Daoy (cell line): ENCODE measurements at places on chromosomes 6 and 20. TPM values are rescaled to one million over a fixed set of nuclear protein-coding genes. Genes with fewer than 3 reads are reported as not detected.

MTFR2 gene
- total RNA-seq: 10.1 and 26.0 TPM in 2 replicates

- DNase-seq: peak; percentile 69
Observed at GRCh38 chr6:165834613-165835259, 171.7 kb upstream of the PDE10A start.

DNA sequence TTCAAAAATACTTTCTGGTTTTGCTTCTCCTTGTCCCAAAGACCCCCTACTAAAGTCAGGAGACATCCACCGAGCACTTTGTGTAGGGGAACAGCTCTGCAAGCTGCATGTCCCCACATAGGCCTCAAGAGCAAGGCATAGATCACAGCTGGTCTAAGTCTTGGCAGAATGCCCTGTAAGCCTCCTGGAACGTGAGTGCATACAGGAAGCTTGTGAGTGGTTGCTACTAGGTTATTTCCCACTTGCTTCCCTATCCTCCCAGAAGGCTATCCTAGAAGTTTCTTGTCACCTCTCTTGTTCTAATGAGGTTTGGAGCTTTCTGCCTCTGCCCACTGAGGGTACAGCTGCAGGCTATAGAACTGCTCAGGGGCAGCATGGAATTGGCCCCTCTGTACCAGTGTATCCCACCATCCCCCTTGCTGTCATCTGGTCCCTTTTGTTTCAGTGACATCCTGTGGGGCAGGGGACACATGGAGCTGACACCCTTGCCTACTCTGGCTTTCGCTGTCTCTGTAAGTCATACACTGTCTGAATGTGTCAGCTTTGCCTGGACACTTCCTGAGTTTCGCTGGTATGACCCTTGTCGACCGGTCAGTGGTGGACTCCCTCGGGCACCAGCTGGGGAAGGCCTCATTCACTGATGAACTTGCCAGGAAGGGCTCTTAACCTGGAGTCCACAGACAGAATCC is 35.6 kb upstream of the KCNK16 start:
- DNase-seq: peak; percentile 65

DNA sequence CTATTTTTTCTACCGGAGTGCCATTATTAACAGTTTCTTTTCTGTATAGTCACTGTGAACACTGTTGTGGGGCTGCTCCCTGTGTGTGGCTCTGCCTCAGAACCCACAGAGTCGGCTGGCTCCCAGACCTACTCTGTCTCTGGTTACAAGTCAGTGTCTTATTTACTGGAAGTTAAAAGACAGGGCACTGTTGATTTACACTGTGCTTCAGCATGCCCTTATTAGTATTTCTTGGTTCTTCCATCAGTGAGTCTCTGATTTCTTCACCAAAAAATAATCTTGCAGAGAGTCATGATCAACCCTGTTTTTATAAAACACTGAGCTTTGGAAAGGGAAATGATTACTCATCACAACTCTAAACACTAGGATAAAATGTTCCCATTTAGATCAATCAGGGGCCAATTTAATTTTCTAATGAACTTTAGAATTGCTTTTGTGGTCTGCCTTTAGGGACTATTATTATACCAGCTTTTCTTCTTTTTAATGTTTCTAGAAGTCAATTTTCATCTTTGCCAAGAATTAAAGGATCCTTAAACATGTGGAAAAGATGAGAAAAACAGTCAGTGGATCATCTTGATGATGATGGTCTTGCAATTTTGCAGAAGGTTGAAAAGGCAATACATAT is 92.6 kb downstream of the UTRN start:
- DNase-seq: no peak

GRCh38 chr6:22367346-22367745 is 70.5 kb upstream of the PRL start:
- DNase-seq: no peak

- no peak for DNase-seq
Observed at GRCh38 chr6:43992783-43993644, 134.2 kb downstream of the MRPL14 start.

LY6G5C gene
- total RNA-seq: 1.8 TPM in 1 of 2 replicates, not detected in the other

DNA sequence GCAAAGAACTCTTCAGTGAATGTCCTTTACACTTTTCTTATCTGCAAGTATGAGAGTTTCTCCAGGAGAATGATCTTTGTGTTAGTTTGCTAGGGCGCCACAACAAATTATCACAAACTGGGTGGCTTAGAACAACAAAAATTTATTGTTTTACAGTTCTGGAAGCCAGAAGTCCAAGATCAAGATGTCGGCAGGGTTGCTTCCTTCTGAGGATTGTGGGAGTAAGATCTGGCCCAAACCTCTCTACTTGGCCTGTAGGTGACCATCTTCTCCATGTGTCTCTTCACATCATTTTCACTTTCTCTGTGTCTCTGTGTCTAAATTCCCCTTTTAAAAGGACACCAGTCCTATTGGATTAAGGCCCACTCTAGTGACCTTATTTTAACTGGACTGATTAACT is 103.0 kb downstream of the ADTRP start:
- DNase-seq: peak; percentile 42

DNA sequence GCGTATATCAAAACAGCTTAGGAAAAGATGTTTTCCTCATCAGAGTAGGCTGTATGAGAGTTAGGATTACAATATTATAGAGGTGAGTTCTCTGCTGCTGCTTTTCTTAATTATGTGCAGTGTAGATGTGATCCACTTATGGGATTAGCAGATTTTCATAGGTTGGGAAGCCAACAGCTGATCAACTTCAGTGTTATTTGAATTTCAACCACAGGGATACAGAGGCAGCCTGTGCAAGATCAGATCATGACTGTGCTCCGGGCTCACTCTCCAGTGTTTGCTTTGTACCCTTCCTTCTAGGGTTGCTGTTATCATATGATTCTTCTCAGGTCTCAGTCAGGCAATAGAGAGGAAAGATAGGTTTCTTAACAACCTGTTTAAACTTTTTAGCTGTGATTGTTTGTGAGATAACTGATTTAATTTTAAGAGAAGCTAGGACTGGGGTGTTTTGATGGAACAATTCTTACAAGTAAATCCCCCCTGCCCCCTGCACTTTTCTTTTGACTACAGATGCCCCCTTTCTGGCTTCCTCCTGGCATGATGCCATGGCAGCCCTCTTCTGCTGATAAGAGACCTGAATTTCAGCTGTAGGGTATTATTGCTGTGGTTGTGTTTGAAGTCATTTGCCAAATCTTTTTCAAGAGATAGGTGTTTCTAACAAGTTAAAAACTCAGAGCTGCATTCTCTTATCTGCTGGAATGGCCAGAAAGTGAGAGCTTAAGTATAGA is 8.5 kb downstream of the RNF8 start:
- no peak for DNase-seq

DNA sequence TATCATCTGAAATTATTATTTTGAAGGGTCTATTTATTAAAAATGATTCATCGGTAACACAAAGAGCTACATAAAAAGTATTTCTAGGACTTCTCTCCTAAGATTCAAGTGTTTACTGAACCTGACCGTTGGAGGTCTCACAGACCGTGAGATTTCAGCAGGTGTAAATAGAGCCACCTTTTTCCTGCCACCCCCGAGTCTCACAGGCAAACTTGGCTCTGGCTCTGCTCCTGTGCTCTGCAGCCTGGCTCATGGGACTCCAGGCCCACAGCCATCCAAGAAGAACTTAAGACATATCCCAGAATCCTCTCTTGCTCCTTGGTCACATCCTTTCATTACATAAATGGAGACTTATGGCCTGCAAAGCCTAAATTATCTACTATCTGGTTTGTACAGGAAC is 67.8 kb upstream of the AGPAT4 start:
- DNase-seq: no peak

DNA sequence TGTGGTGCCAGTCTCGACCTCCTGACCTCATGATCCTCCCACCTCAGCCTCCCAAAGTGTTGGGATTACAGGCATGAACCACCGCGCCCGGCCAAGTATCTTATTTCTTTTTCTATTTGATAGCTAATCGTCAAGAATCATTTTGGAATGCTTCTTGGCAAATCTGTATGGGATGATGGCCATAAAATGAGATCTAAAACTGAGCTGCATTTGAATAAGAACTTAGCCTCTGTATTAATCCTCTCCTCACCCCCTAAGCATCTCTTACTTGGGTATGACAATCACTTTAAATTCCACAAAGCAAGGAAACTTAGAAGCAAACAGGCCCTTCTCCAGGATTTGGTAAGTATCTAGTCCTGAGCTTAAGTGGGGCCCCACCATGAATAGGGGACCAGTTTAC is 108.9 kb upstream of the BTBD3 start:
- DNase-seq: no peak

SPTLC3 gene
- total RNA-seq: 2.1 and 10.0 TPM in 2 replicates

- DNase-seq: no peak
Observed at GRCh38 chr6:46104209-46104608, 25.6 kb upstream of the ENPP4 start.

GRCh38 chr6:149231778-149232177 is 85.7 kb upstream of the TAB2 start:
- no peak for DNase-seq

GJA1 gene
- total RNA-seq: 80.6 and 103 TPM in 2 replicates

MTHFD1L gene
- total RNA-seq: 17.8 and 21.6 TPM in 2 replicates

TXLNB gene
- total RNA-seq: 0.11 TPM in 1 of 2 replicates, not detected in the other

ALDH8A1 gene
- total RNA-seq: not detected in 2 replicates

AGPAT4 gene
- total RNA-seq: 5.5 and 8.4 TPM in 2 replicates

- no peak for DNase-seq
Observed at GRCh38 chr6:3119040-3119723, 671 bp downstream of the BPHL start.

DNA sequence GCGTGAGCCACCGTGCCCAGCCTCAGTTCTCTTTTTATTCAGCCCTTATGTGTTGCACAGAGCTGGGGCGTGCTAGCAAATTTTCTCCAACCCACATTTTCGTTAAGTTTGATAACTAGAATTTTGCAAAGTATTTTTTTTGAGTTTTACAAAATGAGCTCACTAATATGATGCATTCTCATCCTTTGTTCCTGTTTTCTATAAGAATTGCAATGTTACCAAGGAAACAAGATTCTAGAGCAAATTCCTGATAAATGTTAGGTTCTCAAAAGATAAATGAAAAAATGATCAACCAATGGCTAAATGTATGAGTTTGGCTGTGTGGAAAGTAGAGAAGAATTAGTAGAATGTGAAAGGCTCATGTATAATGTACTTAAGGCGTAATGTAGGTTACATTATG is 529.8 kb downstream of the MAFB start:
- no peak for DNase-seq

GRCh38 chr6:137711972-137712371 is 155.1 kb upstream of the TNFAIP3 start:
- no peak for DNase-seq

DNA sequence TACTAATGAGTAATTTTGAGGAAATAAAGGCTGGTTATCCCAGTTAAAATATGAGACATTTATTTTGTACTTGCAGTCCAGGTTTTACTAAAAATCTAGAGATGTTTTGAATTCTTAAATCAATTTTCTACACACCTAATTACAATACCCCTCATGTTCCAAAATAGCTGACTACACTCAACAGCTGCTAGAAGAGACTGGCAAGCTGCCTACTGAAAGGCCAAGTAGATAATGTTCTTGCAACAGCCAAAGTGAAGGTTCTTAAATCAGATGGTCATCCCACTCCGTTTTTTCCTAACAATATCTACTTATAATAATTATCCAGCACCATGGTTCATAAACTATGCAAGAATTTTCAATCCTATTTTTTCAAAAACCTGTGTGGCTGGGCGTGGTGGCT is 69.0 kb downstream of the DTNBP1 start:
- no peak for DNase-seq

GRCh38 chr6:167684276-167685104 is 142.2 kb upstream of the AFDN start:
- DNase-seq: no peak

BMP6 gene
- total RNA-seq: 0.34 and 0.80 TPM in 2 replicates

GRCh38 chr6:74320715-74321114 is 624.7 kb downstream of the CD109 start:
- DNase-seq: no peak

DNA sequence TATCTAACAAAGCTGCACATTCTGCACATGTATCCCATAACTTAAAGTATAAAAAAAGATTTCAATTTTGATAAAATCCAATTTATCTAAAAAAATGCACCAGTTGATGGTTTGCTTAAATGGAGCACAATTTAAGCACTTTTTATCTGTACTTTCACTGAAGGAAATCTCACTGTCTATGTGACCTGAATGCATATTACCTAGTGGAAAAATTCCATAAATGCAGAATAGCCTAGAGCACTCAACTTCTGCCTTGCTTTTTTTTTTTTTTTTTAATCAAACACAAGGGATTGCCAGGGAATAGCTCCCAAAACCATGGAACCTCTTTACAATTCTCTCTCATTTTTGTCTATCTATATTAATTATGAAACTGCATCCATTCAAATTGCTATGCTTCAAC is 80.4 kb downstream of the RFPL4B start:
- no peak for DNase-seq

GRCh38 chr20:20215976-20216727 is 151.8 kb upstream of the INSM1 start:
- DNase-seq: no peak

- no peak for DNase-seq
Observed at GRCh38 chr20:44660581-44660980, 9.1 kb upstream of the ADA start.

LHFPL5 gene
- not detected in 2 replicates for total RNA-seq

DNA sequence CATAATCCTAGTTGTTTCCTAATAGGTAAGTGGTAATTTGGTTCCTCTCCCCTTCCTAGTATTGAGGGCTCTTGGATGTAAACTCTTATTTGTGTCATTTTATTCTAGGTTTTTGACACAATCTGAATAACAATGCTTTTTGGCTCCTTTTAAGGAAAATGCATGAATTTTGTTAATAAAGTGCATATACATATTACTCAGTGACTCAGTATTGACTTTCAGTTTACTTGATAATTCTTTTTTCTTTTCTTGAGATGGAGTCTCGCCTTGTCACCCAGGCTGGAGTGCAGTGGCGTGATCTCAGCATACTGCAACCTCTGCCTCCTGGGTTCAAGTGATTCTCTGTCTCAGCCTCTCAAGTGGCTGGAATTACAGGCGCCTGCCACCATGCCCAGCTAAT is 19.1 kb downstream of the ITCH start:
- DNase-seq: no peak

GRCh38 chr20:17664025-17664633 is 17.9 kb downstream of the RRBP1 start:
- DNase-seq: peak; percentile 10

- peak; percentile 68 for DNase-seq
Observed at GRCh38 chr6:27865850-27866356, 46.3 kb downstream of the OR2B2 start.

TPX2 gene
- total RNA-seq: 222 and 237 TPM in 2 replicates

GRCh38 chr20:35146299-35146919 is 727 bp downstream of the EDEM2 start:
- DNase-seq: peak; percentile 23

SRSF6 gene
- total RNA-seq: 38.9 and 39.2 TPM in 2 replicates

C6orf15 gene
- total RNA-seq: not detected in 2 replicates

SNX5 gene
- 129 and 152 TPM in 2 replicates for total RNA-seq

GRCh38 chr6:35729722-35730121 is 7.1 kb upstream of the ARMC12 start:
- no peak for DNase-seq

GRCh38 chr6:44059359-44060346 is 67.6 kb downstream of the MRPL14 start:
- DNase-seq: peak; percentile 86

DNA sequence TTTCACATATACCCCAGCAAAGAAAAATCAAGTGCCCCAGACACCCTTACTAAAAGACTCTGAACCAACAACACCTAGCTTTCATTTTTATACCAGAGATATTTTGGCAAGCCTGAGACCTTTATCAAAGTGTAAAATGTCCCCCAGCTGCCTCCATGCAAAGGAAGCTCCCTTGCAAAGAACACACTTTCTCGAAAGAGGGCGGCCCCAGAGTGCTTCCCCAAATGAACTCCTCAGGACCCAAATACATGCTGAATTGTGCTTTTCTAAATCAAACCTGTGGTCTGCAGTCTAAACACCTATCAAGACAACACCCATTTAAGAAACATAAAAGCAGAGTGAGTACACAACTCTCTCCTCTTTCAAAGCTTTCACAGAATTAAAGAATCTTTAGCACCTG is 490 bp downstream of the IPCEF1 start:
- no peak for DNase-seq
